ENCODE measurements at places on chromosomes 1 and 21.

DNA sequence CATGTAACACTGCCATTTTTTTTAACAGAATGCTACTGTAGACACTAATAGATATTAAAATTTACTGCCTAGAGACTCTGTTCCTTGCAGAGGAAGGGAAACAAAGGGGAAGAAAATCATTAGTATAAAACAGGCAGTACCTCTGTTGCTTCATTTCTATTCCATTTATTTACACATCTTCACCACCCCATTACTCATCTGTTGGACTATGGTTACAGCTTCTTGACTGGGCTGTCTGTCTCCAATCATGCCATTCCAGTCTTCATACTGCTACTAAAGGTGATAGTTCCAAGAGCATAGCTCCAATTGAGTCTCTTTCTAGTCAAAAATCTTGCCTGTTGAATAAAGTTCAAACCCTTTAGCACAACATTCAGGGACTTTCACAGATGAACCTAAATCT, 22.2 kb upstream of the GPR25 start:
- DNase-seq: no peak

DNA sequence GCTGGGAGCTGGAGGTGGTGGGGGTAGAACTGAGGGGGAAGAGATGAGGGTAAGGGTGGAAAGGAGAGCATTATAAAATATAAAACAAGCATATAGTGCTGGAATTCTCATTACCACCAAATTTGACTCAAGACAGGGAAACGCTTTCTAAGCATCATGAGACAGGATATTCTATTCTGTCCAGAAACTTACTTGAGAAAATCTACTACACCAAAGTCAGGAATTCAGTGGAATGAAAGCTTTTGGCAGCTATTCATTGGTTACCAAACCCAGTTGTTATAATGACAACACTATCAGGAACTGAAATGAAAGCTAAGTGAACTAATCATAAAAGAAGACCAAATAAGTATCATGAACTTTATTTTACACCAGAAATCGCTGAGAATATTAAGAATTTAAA, 14.5 kb downstream of the AIDA start:
- DNase-seq: no peak

- no peak for DNase-seq
Observed at GRCh38 chr1:37653906-37654305, 19.2 kb upstream of the RSPO1 start.

GRCh38 chr21:34276711-34277425, 86.9 kb upstream of the KCNE2 start:
- no peak for DNase-seq

- DNase-seq: no peak
Observed at GRCh38 chr1:23845163-23845562, 19.9 kb upstream of the HMGCL start.

GRCh38 chr21:46116189-46116775, 18.4 kb downstream of the COL6A2 start:
- no peak for DNase-seq

DNA sequence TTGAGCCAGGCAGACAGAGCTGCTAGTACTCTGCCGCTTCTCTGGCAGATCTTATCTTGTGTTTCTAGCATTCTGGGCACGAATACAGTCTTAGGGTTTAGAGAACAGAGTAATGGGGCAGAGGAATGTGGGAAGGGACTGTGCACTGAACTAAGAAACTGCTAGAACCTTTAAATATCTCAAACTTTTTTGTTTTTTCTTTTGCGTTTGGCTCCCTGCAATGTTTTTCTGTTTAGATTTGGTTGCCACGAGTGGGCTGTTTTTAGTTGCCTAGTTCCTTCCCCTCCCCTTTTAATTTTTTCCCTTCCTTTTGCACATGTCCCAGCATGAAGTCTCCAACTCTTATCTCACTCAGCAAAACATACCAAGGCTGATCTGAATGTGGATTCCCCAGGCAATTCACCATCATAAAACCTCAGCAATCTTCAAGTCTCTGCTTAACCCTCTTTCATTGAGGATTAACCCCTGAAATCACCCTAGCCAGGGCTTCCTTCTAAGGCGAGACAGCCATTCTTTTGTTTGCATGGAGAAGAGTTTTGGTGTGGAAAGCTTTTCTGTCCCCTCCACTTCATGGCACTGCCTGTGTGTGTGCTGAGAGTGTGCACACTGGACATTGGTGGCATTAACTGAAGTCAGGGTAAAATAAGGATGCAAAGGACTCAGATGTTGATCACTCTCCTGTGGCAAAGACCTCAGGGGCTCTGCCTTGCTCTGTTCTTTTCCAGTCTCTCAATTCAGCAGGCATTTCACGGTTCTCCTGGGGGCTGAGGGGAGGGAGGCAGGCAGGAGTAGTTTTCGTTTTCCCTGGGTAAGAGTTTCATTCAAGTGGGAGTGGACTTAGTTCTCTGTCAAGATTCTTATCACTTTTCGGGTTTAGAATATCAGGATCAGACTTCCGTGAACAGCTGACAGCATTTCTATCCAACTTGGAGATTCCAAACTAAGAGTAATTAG, 2.8 kb upstream of the ATF3 start:
- no peak for DNase-seq

DNA sequence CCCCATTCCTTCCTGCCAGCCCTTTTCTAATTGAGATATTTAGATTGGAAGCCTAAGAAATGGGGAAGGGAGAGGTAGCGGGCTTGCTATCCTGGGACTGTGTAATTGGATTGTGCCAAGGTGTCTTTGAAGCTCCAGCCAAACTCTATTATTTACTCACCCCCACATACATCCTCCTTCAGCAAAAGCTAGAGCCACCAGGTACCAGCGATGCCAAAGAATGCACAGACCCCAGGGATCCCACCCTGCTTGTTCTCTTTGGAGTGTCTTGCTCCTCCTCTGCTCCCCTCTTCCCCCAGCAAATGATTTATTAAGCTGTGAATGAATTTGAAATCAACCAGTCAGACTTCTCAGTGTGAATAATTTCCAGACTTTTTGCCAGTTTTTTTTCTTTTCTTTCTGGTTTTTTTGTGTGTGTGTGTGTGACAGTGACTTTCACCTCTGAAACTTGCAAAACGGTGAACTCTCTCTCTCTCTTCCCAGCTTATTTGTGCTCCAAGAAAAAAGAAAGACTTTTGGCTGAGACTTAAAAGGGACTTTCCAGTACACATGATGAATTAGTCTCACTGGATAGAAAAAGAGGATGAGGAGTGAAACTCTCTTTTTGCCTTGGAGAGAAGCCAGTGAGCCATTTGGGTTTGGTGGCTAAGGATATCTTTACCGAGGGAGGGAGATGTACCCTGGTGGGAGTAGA, 1.8 kb downstream of the VASH2 start:
- DNase-seq: no peak

- no peak for DNase-seq
Observed at GRCh38 chr1:13723810-13724209, 23.8 kb downstream of the PRDM2 start.

- no peak for DNase-seq
Observed at GRCh38 chr1:206655471-206655882, 20.1 kb downstream of the DYRK3 start.

DNA sequence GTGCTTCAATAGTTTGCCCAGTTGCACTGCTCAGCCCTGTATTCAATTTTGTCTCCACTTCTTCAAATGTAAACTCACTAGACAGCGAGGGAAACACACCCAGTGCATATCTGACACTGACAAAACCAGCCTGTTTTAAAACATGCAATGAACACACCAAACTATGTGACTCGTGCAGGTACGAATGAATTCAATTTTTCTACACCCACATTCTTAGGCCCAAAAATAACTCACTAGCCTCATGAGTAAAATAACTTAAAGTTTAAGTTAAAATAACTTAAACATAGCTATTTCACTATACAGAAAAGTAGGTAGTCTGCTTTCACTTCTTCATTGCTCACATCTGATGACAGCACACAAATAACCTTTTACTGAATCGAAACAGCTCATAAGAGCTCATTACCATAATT, 21.1 kb downstream of the TTC13 start:
- DNase-seq: no peak

DNA sequence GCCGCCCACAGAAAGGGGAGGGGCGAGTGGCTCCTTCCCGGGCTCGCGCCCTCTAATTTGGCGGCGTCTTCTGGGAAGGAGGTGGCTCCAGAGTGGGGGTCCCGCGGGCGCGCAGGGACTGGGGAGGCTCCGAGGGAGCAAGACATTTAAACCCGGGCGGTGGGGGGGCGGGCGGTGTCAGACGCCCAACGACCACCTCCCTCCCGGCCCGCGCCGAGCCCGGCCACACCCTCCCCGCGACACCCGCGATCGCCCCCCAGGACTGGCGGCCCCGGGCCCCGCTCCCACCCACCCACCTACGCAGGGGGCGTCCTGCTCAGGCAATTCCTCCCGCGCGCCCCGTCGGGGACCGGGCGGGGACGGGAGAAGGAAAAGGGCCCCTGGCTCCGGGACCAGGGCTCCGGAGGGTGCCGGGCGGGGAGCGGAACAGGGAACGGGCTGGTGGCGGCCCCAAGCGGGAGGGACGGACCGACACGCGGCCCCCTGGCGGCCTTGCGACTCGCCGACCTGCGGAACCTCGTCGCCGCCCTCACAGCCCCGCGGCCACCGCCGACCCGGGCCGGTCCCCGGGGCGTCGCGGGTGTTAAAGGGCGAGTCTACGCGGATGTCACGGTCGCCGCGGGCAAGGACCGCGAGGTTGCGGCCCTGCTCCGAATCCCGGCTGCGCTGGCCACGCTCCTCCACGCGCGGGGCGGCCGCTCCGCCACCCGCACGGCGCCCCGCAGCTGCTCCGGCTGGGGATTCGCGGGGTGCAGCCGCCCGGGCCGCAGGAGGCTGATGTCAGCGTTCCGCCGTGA, 94.0 kb upstream of the FMN2 start:
- no peak for DNase-seq

DNA sequence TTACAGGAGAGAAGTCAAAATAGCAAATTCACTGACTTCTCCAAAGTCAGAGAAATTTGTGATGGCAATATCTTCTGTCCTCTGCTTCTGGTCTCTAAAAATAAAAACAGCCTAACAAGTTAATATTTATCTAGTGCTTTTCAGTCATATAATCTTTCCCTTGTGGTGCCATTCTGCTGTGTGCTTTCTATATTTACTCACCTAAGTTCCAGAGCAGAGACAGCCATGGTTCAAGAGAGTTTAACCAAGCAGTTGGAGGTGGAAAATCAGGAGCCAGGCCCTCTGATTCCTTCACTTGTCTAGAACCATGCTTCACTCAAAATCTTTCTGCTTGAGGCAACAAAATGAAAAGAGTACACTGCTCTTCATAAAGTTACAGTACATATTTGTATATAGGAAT, 39.3 kb downstream of the BRINP2 start:
- no peak for DNase-seq

Data from NCI-H226 (cell line).